ENCODE measurements at places on chromosomes 1 and 21.

DNA sequence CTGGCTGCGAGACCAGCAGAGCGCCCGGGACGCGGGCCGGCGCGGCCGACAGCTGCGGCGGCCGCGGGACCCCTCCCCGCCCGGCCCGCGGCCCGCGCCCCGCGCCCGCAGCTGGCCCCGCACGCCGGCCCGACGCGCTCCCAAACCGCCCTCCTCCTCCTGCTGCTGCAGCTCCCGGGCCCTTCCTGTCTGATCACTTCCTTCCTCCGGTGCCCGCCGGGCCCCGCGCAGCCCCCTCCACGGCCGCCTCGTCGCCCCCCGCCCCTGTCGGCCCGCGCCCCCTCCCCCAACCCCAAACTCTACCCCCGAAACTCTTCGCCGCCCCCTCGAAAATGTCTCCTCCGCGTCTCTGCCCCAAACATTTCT is 594 bp downstream of the LUZP1 start:
- no peak for DNase-seq

DNA sequence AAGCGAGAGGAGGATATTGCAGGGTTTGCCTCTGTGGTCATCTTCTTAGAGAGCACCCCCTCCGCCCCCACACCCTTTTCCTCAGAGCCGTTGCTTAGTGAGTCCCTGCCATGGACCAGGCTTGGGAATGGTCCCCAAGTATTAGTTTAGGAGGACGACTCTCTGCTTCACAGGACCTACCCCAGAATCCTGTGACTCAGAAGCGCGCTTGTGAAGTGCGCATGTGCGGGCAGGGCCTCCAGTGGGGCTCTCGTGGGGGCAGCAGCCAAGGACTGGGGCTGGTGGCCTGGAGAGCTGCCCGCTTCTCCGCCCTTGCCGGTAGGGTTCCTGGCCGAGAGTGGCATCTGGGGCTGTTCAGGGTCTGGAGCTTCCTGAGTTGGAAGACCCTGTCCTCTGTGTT is 37.3 kb upstream of the HMGN1 start:
- DNase-seq: peak; percentile 10

GRCh38 chr1:214476229-214476985 is 75.0 kb downstream of the PTPN14 start:
- DNase-seq: no peak

DNA sequence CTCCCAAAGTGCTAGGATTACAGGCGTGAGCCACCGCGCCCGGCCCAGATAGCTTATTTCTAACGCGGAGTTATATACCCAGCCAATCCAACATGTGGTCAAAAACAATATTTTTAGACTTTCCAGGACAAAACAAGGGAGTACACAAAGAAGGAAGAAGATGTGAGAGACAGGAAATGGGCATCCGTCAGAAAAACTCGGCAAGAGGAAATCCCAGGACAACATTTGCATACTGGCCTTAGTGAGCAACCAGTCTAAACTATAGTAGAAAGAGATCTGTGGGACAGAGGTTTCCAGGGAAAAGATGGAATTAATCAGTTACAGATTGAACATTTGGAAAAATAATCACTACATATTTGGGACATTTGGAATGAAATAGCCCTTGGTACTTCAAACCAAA is 11.4 kb downstream of the ARMH1 start:
- DNase-seq: no peak

DNA sequence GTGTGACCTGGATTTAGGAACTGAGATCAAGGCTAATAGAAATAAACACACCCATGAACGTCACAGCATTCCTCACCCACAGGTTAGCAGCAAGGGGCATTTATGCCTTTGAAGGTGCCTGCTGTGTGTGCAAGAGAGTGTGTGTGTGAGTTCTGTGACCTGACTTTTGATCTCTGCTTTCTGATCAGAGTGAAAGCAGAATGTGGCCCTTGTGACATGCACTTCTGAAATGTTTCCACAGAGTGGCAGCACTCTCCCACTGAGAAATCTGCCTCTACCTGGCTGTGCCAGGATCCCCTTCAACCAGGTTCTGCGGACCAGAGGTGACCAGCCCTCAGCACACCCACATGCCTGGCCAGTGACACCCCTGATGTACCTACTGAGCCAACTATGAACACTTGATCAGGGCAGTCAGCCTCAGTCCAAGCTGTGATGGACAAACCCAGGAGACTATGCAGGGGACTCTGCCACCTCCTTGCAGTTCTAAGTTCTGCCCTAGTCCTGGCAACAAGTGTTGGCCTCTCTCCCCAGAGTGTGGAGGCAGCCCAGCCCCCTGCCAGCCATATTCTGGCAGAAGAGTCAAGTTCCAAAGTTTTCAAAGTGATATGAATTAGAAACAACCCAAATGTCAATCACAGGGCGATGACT is 41.0 kb downstream of the RXRG start:
- DNase-seq: peak; percentile 27

GRCh38 chr1:189659731-189660130 is 817.9 kb downstream of the BRINP3 start:
- DNase-seq: no peak

DNA sequence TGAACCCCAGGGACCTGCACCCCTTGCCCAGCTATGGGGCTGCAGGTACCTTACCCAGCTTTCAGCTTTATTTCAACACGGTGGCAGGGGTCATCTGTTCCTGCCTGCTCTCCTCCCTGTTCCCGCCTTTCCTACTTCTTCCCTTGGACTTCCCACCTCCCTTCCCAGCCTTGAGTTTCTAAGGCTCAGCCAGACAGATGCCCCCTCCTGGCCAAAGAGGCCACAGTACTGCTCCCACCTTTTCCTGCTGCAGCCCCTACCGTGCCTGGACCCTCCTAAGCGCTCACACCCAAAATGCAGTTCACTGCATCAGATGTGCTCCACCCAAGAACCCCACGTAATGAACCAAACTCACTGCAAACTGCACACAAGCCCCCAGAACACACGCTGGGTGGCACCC is 7.7 kb downstream of the NOC2L start:
- no peak for DNase-seq

DNA sequence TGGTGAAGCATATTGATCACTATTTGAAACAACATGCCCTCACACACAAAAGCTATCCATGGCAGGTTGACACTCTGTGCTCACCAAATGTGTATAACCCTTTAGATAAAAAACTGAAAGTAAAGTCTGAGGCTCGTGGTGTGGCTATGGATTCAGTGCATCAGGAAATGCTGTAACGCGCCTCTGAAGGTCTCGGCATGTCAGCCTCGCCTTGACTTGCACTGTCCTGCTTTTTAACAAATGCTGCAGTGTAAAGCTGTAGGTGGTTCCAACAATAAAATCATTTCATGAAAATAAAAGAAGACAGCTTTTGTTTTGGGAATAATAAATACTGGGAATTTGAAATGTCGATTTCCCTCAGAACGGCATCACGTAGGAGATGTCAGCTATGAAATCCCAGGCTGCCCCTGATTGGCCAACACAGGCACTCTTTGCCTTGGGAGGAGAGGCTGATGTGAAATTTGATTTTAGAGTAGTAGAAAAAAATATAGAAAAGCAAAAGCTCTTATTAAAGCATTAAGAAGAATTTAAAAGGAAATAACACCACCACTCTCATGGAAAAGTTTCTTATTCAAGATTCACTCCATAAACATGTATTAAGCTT is 168.2 kb downstream of the DSCAM start:
- no peak for DNase-seq

- DNase-seq: peak; percentile 22
Observed at GRCh38 chr1:983798-984475, 2.0 kb upstream of the PERM1 start.

DNA sequence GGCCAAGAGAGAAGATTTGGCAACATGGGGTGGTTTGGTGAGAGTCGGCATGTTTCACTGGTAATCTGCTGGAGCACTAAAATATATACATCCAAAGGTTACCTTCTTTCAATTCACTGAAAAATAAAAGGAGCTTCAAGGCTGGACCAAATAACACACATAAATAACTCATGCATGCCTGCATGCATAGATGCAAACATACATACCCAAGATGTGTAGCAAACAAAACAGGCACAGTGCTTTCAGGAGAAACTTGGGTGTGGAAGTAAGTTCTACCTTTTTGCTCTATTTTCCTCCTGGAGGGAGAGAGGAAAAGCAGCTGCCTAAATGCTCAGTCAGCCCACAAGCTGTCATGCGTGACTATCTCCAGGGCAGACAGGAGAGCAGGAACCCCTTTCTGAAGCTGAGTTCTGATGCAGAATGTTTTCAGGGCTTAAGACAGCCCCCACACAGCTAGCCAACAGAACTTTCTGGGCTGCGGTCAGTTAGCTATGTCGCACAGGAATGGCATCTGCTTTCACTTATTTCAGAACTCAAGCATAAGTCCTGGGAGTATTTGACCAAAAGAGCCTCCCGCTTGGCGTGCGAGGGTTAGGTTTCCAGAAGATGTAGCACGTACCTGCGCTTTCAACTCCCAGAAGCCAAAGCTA is 166.2 kb downstream of the TOMM20 start:
- no peak for DNase-seq

DNA sequence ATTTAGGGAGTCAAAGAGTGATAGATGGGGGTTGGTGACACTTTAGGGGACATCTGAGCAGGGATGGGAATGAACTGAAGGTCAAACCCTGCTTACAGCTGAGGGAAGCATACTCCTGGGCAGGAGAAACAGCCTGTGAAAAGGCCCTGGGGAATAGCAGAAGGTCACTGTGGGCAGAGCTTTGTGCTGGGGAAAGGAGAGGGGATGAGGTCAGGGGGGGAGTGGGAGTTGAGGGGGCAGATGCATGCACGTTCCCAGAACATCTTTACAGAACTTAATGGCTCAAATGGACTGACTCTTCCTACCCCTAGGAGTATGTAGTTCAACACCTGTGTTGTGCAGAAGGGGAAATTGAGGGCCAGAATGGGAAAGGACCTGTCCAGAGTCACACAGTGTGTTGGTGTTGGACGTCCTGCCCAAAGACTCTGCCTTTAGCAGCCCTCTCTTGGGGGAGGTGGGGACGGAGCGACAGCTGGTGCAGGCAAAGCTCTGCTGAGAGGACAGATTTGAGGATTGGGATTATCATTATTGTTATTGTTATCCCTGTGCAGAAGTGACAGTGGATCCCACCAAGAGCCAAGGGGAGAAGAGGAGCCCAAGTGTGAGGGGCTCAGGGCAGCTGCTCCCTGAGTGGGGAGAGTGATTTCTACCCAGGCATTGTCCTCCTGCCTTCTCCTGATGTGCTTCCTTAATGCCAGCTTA is 116.5 kb downstream of the PTPRU start:
- peak; percentile 94 for DNase-seq

GRCh38 chr1:11533790-11534787 is 55.1 kb downstream of the DISP3 start:
- DNase-seq: no peak

DNA sequence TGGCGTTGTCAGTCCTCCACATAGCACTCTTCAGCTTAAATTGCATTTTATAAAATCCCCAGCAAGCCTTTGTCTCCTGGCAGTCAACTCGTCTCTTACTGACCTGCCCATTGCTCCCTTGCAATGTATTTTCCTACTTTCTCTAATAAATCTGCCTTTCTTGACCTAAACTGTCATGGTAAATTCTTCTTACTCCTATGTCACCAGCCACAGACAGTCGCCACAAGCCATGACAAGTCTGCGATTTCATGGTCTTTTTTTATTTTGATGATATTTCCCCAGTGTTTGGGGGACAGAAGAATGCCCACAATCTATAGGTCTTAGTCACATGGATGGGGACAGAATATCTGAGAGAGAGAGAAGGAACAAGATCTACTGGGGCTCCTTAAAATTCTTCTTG is 8.4 kb downstream of the IFNAR2 start:
- DNase-seq: no peak

GRCh38 chr1:116496380-116496779 is 74.4 kb downstream of the CD58 start:
- DNase-seq: no peak

DNA sequence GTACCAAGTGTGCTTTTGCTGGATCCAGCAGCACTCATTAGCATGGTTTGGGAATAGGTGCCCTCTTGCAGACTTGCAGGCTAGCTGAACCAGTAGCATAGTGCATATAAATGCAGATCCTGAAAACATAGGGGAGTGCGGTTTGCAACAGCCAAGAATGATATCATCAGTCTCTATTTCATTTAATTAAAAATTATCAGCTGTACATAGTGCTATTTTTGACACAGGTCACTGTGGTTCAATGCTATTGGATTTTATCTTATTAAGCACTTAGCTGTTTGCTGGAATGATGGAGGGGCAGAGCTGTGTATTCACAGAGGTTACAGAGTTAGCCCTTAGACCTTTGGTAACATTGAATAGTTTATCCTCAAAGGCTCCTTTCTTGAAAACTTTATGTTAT is 43.6 kb downstream of the CYYR1 start:
- DNase-seq: no peak

DNA sequence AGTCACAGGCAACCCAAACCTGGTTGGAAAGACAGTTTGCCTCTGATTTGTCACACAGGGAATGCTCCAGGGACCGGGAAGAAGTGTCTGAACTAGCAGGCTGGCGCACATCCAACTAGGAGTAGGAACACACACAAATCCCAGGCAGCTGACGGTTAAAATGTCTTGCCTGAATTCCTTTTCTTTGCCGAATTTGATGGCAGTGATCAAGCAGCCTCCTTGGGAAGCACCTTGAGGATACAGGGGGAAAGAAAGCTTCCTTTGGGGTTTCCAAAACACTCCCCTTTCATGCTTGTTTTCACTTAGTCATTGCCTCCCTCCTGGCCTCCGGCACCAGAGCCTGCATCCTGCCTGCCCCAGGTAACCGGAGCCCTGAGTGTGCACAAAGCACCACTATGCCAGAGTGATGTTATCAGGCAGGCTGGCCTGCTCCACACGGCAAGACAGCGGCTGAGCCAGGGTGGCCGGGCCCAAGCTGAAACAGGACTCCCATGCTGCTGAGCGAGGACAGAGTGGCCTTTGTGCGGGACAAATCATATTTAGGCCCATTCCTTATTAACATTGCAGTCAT is 193.8 kb downstream of the LMX1A start:
- DNase-seq: peak; percentile 66
